Gastroesophageal sphincter (tissue), 4 donors: ENCODE measurements at places on chromosomes 7 and 10. TPM values are rescaled to one million over a fixed set of nuclear protein-coding genes. Genes with fewer than 3 reads are reported as not detected.

DNA sequence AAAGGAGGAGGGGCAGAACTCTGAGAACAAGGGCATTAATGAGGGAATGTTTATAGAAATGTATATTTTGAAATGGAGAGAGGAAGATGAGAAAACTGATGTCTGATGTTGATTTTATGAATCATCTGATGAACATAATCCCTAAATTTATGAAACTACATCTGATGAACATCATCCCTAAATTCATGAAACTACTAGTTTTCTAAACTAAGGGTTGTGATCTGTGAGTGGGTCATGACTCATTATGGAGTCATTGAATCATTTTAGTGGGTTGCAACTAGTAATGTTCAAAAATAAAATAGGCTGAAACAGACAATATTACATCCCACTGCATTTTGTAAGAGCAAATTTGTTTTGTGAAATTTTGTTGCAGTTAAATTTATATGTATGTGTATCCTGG, 442.6 kb upstream of the TEX47 start:
- ATAC-seq: no peak

GRCh38 chr7:158266817-158267741, 320.5 kb downstream of the PTPRN2 start:
- no peak for ATAC-seq

- ATAC-seq: peak; percentile 55
Measured at GRCh38 chr10:74081192-74081803, 69.3 kb downstream of the AP3M1 start.

- ATAC-seq: no peak
Measured at GRCh38 chr7:47085491-47086275, 496.2 kb downstream of the TNS3 start.

DNA sequence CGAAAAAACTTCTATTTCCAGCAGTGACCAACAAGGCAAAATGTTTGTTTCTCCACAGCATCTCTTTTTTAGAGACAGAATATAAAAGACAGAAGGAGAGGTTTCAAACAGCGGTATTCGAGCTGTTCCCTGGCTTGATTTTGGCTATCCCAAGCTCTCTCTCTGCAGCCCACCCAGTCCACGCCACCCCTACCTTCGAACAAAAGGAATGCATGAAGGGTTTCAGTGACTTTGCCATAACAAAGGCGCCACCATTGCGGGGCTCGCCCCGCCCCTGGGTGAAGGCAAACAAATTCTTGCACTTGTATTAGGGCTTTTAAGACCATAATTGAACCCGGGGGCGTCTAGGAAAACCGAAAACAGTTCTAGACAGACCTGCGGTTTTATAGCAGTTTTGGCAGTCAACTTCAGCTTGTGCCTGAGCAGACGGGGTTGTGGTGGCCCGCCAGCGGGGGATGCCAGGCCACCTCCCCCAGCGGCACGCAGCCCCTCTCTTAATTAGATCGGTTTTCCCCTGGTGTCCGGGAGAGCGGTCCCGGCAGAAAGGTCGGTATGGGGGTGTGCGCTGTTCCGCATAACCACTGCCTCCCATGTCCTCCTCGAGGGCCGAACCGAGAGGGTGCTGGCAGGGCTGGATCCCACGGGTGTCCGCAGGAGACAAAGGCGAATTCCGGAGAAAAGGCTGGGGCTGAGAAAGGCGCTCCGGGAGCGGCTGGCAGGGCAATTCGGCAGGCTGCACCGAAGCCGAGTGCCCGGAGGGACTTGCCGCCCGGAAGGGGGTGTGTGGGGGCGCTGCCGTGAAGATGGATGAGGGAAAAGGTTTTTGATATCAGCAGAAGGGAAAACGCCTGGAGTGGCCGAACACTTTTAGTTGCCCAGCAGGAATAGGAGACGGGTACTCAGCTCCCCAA, 2.7 kb upstream of the HOXA11 start:
- ATAC-seq: no peak

- ATAC-seq: no peak
Measured at GRCh38 chr7:1895664-1896515, 225.8 kb downstream of the ELFN1 start.

DNA sequence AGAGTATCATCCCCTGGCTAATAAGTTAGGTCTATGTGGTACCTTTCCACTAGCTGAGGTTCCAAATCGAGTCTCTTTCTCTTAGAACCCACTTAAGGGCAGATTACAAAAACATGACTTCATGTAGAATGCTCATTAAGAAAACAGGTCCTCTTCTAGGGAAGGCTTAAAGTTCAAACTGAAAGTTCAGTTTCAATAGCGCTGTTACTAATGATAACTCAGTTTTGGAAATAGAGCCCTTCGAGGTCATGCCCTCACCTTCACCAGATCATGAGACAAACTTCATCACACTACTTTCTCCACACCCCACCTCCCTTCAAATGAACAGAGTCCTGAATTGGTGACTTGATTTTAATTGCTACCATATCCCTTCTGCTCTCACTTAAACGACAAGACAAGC, 26.2 kb downstream of the HGF start:
- no peak for ATAC-seq

DNA sequence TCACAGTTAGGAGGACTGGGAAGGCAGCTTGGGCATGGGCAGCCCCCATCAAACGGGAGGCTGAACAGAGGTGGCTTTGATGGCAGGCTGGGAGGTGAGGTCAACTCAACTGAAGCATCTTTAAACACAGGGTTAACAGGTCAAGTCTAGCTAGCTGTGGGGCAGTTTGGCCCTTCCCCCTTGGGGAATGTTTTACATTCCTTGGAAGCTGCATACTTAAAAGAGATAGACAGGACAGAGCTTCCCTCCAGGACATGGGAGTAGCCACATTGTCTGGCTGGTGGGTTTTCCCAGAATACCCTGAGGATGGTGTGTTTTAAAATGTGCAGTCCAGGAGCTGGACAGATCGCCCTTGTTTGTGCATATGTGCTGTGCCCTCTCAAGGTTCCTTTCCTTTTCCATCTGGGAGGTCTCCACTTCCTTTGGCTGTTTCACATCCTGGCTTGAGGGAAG, 6.8 kb upstream of the RASSF4 start:
- ATAC-seq: no peak

GRCh38 chr10:78407009-78407711, 373.5 kb downstream of the RPS24 start:
- ATAC-seq: peak; percentile 80

DNA sequence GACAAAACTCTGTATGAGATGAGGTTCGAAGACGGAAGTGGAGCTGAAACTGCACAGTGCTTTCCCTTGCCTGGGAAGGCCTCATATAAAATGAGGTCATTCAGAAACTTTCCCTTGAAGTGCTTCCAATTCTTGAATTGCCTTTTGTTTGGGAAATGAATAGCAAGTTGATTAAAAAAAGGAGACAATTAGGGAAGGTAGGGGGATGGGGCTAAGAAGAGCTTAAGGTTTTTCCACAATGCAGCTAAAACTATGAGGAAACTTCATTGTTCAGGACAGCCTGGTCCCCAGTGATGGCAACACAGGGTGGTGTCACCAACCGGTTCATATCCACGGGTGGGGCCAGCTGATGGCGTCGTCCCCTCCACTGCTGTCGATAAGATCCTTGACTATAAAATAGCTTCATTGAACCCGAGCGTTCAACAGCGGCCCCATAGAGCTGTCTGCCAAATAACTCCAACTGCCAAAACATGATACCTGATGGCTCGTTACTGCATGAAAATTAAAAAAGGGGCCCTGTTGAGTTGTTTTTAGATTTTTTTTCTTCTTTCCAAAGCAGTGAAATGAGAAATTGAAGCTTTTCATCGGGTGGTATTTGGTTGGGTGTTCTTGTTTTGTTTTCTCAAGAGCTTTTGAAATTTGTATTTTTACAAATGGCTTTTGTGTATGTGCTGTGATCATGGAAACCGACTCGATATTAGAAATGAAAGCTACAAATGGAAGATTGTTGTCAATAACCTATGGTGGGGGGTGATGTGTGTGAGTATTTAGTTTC, 2.8 kb upstream of the CELF2 start:
- no peak for ATAC-seq

DNA sequence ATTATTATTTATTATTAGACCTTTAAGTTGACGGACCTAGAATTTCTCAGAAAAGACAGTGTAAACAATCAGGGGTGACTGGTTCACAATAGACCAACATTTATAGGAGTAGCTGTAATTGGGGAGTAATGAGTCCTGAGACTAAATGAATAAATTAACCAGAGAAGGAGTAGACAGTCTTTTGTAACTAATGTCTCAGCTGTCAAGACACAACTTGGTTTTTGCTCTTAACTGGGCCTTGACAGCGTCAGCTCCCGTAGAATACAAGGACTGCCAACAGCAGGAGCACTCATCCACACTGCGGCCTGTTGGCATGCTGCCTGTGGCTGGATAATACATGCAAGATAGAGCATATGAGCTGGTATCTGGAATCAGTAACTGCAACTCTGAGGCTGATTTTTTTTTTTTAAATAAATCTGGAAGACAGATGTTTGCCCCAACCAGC, 123.9 kb downstream of the CACNA2D1 start:
- peak; percentile 58 for ATAC-seq

- ATAC-seq: peak; percentile 44
Measured at GRCh38 chr10:68156373-68157185, 47.3 kb downstream of the MYPN start.

GRCh38 chr10:59255463-59255862, 79.0 kb downstream of the PHYHIPL start:
- no peak for ATAC-seq

- no peak for ATAC-seq
Measured at GRCh38 chr10:71039551-71039950, 151.2 kb upstream of the PCBD1 start.

GRCh38 chr7:28890137-28890536, 68.0 kb downstream of the TRIL start:
- ATAC-seq: no peak

DNA sequence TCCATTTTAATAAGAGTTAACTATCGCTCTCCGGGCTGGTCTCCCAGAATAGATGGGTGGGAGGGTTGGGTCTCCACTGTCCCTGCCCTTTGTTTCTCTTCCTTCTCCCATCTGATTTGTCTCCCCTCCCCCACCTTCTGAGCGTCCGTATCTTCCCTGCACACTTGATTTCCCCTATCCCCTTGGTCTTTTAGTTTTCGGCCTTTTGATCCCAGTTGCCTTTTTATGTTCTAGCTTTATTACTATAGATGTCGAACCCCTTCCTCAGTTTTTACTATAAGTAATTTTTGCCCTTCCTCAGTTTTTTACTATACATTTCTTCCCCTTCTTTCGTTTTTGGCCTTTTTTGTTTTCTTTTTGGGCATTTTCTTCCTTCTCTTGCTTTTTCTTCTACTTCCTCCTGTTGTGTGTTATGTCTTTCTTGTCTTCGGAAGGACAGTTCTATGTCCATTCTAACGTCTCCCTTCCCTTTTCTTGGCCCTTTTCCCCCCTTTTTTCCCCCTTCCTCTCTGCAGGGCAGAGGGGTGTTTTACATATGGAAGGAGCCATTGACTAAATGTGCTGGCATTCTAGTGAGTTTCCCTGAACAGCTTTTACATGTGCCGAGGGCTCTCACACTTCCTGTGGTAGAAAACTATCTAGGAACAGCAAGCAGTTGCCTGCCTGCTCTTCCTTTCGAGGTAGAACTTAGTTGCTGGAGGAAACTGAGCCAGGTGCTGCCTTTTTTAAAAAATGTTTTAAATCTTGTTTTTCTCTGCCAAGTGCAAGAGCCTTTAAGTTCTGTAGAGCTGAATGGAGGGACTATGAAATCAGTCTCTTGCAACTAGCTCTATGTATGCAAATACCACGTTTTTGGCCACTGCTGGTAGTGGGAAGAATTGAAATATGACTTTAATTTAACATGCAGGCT, 2.8 kb downstream of the TET1 start:
- ATAC-seq: no peak

- ATAC-seq: no peak
Measured at GRCh38 chr7:95502403-95502802, 16.7 kb downstream of the ASB4 start.

DNA sequence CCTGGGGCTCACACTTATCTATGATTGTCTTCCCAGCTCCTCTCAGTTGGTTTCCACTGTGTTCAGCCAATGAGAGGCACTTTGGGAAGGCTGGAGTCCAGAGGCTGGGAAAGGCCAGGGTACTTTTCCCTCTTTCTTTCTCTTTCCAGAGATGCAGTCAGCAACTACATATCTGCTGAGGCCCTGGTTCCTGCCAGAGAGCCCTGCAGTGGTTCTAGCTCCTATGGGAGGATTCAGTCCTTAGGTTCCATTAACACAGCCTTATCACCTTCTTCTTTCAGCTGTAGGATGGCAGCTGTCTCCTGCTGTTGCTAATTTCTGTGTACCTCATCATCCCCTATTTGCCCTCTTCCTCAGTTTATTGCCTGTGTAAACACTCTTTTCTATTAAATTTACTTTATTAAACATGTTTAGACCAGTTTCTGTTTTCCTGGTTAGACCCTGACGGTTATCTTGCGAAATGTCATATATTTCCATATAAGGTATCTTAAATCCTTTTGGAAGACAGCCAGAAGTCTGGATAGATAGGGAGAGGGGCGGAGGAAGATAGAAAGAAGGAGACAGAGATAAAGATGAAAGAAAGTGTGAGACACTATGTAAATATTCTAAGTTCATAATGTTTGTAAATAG, 100.3 kb downstream of the HGF start:
- no peak for ATAC-seq

GRCh38 chr7:45578022-45578421, 3.9 kb downstream of the ADCY1 start:
- no peak for ATAC-seq

GRCh38 chr7:16062269-16062668, 359.1 kb downstream of the CRPPA start:
- peak; percentile 50 for ATAC-seq

- no peak for ATAC-seq
Measured at GRCh38 chr10:100896876-100897461, 15.8 kb upstream of the SLF2 start.

DNA sequence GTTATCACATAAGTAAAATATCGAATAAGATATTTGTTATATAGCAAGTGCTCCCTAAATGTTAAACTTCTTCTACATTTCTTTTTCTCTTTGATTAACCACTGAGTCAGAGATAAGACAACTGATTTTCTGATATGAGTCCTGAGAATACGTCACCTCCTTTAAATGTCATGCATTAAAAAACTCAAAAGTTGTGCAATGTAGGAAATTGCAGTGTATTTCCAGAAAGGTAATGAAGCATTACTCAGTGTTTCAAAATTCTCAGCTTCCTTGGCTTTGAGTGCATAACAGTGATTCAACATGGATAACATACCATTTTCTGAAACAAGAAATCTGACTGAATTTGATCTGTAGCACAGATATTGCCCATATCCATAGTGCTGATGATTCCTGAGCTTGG, 155.8 kb downstream of the BMPER start:
- peak; percentile 67 for ATAC-seq

- ATAC-seq: no peak
Measured at GRCh38 chr10:69962746-69963135, 89.9 kb upstream of the MACROH2A2 start.

The TMEM213 gene
- not detected for total RNA-seq

The CYP3A5 gene
- total RNA-seq: 1.8 TPM

The STOX1 gene
- 11.4 TPM for total RNA-seq

The CFAP69 gene
- 8.2 TPM for total RNA-seq

The HGF gene
- total RNA-seq: 6.6 TPM

The AKR1D1 gene
- not detected for total RNA-seq

The RSBN1L gene
- total RNA-seq: 23.2 TPM

The HOGA1 gene
- total RNA-seq: 0.62 TPM

The ARHGAP22 gene
- 4.2 TPM for total RNA-seq

The EVX1 gene
- not detected for total RNA-seq

The OR2A42 gene
- total RNA-seq: not detected
